Stimulated activated CD8-positive, alpha-beta memory T cell treated with anti-CD3 and anti-CD28 coated beads, Interleukin-4, amount 100 ng/mL, for 4 hours (primary cell): ENCODE measurements at places on chromosomes 4 and X.

DNA sequence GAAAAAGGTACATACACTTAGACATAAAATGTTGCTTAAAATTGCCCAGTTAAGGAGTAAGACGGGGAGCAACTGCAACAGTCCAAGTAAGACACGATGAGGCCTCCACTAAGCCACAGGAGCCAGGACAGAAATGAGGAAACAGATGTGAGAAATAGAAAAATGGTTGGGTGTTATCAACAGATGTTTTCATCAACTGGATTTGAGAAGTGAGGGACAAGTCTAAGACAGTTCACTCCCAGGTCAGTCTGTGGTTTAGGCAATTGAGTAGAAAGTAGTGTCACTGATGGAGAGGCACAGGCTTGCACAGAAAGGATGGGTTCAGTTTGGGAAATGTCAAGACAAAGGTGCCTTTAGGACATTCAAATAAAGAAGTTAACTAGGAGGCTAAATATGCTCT, 23.5 kb upstream of the PHF8 start:
- no peak for DNase-seq

- no peak for DNase-seq
These were observed 255.5 kb downstream of the BMPR1B start for GRCh38 chr4:95013236-95013635.

DNA sequence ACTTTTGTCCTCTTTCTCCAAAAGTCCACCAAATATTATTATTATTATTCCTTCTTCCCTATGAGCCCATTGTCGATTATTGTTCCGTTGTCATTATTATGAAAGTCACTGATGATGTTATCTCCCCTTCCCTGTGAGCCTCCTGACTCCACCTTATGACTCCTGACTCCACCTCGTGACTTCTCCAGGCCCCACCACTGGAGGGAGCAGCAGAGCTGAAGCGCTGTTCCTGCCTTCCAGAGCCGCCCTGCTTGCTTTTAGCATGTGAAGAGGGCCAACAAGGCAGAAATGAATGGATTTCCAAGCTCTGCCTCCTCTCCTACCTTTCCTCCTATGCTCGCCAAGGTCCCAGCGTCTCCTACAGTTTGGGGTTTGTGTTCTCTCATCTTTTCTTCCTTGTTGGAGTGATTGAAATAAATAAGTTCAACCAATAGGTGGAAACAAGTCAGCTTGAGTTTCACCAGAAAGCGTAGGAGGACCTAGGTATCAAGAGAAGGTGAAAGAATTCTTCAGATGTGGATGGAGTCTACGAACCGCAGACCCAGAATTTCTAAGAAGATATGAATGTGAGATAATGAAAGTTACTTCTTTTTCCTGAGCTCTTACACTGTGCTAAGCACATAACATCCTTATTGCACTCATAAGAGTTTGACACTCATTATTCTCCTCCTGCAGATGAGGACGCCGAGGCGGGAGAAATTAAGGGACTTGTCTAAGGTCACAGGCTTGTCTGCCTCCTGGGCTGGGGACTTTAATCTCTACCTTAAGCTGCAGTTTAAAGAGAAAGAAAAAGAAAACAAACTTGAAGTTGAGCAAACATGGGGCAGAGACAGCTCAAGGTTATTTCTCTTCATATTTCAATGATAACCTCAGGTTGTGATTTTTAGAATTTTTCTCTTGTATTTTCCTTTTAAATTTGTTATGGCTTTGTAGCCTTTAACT, 26.1 kb downstream of the IGSF1 start:
- DNase-seq: no peak

- DNase-seq: no peak
These were observed 29.5 kb downstream of the TAPT1 start for GRCh38 chr4:16196482-16197393.

- DNase-seq: no peak
These were observed 13.3 kb upstream of the ANTXR2 start for GRCh38 chr4:80086296-80086695.

DNA sequence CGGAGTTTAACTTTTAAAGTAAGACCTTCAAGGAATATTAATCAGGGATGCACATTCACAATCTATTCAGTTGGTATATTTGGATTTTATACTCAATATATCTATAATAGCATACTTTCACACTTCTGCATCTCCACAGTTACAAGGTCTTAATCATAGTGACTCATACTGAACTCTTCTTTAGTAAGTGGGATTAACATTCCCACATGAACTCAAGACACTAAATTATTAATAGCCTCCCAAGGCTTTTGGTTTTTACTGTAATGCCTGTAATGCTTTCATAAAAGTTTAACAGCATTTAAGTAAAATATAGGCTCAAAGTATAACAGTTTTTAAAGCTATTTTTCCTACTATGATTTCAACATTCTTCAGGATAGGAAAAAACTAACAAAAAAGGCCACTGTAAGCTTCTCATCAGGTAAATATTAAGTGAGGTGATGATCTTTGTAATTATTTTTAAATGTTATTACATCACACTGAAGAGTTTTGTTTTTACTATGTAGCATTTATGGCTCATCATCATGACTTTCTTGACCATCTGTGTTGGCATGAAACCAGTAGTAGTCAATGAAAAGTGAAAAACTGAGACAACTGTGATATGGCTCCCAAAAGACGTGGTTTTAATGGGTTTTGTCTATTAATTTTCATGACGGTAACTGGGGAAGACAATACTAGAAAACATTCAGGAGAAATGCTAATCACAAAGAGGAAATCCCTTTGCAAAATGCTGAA, 91.5 kb upstream of the GALNT7 start:
- DNase-seq: no peak

DNA sequence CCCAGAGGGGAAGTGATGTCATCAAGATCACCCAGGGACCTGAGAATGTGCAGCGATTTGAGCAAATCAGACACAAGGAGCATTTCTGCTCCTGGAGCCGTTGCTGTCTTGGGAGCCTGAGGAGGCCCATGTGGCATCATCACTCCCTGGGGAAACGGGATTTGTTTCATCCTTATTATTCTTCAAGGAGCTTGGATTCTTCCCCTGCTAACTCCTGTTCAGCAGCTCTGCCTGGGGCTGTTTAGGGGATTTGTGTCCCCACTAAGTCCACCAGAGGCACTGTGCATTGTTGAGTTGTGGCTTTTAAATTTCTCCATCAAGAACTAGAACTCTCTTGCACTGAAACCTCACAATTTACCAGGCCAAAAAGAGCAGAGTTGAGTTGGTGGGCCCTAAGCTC, 104.2 kb upstream of the MSX1 start:
- no peak for DNase-seq

- no peak for DNase-seq
These were observed 2.0 kb downstream of the PCDH19 start for GRCh38 chrX:100407784-100408712.

- no peak for DNase-seq
These were observed 30.1 kb upstream of the HGFAC start for GRCh38 chr4:3411676-3412075.

- DNase-seq: no peak
These were observed 100.9 kb upstream of the PSAPL1 start for GRCh38 chr4:7535619-7536018.

DNA sequence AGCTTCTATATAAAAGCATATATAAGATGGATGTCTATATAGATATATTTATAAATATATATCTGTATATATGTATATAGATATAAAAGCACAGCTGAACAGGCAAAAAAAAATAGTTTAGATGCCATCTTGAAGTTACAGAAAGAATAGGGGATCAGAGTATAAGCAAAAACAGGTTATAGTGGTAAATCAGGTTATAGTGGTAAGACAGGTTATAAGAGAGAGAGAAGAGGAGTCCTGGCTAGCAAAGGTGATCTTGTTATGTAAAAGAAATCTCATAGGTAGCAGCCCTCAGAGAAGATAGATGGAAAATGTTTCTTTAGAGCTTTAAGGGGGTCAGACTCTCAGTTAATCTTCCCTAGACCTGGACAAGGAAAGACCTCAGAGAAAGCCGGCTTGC, 1263.1 kb downstream of the PCDH7 start:
- DNase-seq: no peak

DNA sequence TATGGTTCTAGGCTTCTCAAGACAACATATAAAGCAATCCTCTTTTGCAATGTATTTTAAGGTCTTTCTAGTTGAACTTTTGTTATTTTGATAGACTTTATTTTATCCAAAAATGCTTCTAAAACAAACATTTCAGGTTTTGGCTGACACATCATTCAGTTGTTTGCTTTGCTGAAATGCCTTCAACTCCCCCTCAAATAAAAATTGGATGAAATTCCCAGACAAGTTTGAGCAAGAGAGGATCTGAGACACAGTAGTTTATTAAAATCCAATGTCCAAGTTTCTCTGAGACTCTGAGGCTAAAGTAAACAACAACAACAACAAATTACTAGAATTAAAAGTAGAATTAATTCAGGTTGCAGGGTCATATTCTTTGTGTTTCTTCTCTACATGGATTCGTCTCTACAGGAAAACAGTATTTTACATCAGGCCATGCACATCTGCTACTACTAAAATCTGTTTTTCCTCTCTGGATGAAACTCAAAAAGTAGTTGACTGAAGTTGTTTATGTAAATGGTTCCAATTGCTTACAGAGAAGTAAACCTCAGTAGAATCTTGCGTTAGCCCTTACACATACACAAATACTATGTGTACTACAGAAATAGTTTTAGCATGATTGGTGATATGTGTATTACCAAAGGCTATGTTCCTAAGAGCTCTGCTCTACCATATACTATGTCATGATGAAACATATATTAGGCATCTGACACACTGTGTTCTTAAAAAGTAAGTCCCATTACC, 64.9 kb downstream of the PRSS12 start:
- no peak for DNase-seq

GRCh38 chrX:105117621-105118020, 102.9 kb downstream of the TEX13A start:
- DNase-seq: no peak

GRCh38 chr4:151983854-151984253, 223.0 kb upstream of the GATB start:
- DNase-seq: no peak

DNA sequence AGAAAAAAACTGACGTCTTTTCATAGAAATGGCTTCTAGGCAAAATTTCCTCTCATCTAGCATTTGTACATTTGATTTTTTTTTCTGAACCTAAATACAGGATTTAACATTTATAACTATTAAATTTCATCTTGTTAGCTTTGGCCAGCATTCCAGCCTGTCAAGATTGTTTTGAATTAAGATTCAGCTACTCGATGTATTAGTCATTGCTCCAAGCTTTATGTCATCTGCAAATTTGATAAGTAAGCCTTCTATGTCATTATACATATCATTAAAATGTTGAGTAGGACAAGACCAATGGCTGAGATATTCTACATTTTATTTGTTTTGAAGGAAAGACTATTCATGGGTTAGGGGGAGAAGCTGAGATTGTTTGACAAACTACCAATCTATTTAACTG, 46.7 kb downstream of the DDX53 start:
- no peak for DNase-seq

GRCh38 chr4:30757357-30757756, 37.2 kb downstream of the PCDH7 start:
- DNase-seq: no peak

DNA sequence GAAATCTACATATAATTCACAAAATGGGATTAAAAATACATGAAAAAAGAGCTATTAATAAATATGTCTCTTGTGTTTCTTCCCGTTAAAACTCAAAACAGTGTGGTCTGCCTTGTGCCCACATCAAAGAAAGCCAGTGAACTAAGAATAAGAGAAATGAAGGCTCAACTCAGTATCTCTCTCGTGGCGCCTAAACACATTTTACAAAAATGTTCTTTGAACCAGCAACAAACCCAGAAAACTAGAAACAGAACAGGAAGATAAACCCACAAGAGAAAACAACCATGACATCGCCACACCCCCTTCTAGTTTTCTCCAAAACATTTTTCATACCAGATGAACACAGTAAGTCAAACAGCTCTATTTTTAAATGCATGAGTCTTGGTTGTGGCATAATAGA, 130.1 kb downstream of the DCHS2 start:
- no peak for DNase-seq

DNA sequence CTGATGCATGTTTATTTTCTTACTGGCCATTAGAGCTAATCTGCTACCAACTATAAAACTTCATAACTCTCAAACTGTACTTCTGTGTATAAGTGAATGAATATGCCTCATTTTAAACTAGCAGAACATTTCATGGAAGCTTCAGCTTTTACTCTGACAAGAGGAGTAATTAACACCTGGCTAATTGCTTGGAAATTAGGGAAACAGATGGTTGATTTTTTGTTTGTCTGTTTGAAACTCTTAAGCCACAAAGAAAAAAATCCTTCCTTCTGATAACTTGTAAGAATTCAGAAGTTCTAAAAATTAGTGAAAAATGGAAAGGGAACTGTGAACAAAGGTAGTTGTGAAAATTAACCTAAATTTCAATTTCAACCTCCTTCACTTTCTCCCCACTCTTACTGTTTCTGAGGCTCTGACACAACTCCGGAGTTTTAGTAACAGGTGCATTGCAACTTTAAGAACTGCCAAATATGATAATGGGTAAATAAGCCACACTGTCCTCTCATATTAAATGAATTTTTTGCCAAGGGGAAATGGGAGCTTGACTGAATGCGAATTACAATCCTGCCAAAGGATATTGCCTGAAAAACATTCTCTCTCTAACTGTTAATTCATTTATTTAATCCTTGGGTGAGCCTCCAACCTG, 1.0 kb downstream of the EGF start:
- DNase-seq: no peak

DNA sequence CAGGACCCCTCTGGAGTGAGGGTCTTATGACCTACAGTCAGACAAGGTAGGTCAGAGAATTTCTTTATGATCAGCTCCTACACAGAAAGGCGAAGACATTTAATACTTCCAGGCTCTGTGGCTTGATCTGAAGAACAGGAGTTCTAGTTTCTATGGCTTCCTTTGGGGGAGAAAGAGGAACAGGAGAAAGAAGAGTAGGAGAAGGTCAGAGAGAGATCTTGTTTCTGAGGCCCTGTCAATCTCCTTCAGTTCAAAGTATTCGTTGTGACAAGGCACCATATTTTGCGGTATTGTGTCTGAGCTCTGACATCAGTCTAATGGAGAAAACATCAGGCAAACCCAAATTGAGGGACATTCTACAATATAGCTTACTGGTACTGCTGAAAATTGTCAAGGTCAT, 16.7 kb downstream of the TMSB4X start:
- no peak for DNase-seq

GRCh38 chrX:39900777-39901170, 197.0 kb downstream of the BCOR start:
- no peak for DNase-seq

DNA sequence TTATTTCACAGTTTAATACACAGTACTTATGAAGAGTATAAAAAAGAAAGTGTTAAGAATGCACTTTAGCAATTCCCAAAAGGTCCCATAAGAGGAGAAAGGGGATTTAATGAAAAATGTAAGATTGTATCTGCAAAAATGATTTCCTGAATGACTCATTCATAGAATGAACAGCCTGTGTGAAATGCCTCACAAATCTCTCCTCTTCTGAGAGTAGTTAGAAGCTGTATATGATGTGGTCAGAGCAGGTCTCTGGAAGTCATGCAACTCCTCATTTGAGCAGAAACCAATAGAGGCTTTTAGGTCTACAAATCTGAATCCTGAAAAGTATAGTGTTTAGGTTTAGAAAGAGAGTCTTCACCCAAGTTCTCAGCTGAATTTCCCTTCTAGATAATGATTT, 381.3 kb upstream of the INTU start:
- no peak for DNase-seq

GRCh38 chrX:149758068-149758714, 15.7 kb upstream of the HSFX1 start:
- DNase-seq: no peak
